ENCODE measurements at places on chromosomes 3 and 15. TPM values are rescaled to one million over a fixed set of nuclear protein-coding genes. Genes with fewer than 3 reads are reported as not detected.

The ADPGK gene
- total RNA-seq, result 53.8 TPM

The HCN4 gene
- not detected for total RNA-seq

The MAPKBP1 gene
- total RNA-seq, result 9.9 TPM

The FBXL2 gene
- 12.3 TPM for total RNA-seq

The TMEM212 gene
- not detected for total RNA-seq

The BFSP2 gene
- not detected for total RNA-seq

The TRPC1 gene
- total RNA-seq, result 8.2 TPM

The NPAP1 gene
- total RNA-seq, result not detected

The HYKK gene
- 7.4 TPM for total RNA-seq

The CAND2 gene
- total RNA-seq, result 6.6 TPM

The SLC7A14 gene
- total RNA-seq, result 0.34 TPM

The B2M gene
- total RNA-seq, result 1,041 TPM

The TEX55 gene
- total RNA-seq, result not detected

The UTS2B gene
- 0.59 TPM for total RNA-seq
